Kidney glomerular epithelial cell (primary cell): ENCODE measurements at places on chromosomes 1 and 21.

GRCh38 chr1:13699510-13699909 lies 478 bp upstream of the PRDM2 start:
- DNase-seq, result no peak

- DNase-seq, result no peak
Measured at GRCh38 chr1:28494737-28495136, 11.1 kb upstream of the RCC1 start.

DNA sequence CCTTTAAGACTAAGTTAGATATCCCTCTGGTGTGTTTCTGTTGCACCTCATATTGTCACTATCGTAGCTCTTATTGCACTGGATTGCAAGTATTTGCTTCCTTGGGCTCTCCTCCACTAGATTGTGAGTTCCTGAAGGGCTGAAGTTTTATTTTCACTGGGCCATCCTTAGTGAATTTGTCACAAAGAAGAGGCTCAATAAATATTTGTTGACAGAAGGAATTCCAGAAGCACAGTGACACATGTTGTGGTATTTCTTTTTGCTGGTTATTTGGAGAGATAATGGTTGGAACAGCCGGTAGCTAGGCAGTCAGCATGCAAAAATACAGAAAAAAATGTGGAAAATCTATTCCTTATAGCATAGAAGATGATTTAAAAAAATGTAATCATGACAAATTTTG lies 129.9 kb upstream of the ZRANB2 start:
- no peak for DNase-seq

- no peak for DNase-seq
Measured at GRCh38 chr1:67261680-67262079, 46.0 kb upstream of the IL12RB2 start.

DNA sequence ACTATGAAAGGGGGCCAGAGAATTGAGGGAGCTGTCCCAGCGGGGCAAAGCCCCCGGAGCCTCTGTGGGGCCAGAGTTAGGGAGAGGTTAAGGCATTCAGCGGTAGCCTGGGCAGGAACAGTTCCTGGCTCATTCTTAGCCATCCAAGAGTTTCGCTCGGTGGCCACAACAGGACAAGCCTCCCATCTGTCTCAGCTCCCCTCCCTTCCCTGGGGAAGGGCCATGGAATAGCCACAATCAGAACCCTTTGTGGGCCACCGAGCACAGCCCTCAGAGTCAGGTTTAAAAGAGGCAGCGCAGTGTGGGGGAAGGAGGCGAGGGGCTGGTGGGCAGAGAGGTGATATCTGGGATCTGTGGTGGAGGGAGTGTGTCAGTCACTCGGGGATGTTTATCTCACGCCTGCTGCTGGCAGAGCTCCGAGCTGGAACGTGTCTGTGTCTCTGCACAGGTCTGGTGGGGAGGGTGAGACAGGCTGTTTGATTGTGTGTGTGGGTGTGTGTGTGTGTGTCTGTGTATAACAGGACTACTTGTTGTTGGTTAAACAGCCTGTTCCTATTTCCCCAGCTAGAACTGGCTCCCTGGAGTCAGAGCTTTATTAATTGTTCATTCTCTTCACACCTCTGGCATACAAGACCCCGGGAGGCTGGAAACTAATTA lies 49.6 kb upstream of the GOLT1A start:
- DNase-seq, result no peak

GRCh38 chr1:212467843-212468482 lies 35.2 kb downstream of the NENF start:
- no peak for DNase-seq

DNA sequence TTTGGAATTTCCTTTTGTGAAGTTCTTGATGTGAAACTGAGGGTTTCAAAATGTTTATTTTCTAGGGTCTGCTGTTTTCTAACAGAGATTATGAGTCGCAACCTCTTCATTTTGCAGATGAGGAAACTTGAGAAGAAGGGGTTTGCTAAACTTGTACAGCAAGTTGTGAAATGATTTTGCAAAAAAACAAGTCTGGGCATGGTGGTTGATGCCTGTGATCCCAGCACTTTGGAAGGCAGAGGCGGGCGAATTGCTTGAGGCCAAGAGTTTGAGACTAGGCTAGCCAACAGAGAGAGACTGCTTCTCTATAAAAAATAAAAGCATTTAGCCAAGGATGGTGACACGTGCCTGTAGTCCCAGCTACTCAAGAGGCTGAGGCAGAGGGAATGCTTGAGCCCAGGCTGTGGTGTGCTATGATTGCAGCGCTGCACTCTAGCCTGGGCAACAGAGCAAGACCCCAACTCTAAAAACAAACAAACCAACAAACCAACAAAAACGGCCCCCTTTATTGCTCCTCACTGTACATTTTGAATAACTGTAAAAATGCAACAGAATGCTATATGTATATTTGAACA lies 9.9 kb downstream of the TRIM67 start:
- no peak for DNase-seq

- DNase-seq, result no peak
Measured at GRCh38 chr1:207673399-207673798, 28.5 kb downstream of the CR1L start.

DNA sequence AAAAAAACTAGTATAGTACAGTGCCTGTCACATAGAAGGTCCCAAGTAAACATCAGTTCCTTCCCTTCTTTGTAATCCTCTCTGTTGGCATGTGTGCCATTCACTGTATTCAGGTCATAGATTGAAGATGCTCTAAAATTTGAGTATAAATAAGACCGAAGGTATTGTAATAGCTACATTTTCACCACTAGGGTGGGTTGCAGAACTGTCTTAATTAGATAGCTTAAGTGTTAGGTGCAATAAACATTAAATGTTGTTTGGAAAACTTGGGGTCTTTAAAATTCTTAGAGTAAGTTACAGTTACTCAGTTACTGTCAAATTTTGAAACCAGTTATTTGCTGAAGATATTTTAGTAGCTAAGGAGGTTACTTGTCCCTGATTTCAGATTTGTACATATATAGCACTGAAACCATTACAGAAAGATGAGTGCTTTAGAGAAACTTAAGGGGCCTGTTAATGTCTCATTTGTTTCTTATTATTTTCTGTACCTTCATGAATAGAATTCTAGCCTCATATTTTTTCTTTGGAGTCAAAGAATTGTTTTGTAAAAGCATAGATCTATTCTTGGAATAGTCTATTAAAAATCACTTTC lies 24.3 kb downstream of the PER3 start:
- peak; percentile 5 for DNase-seq

- DNase-seq, result no peak
Measured at GRCh38 chr21:35582731-35583130, 477.6 kb downstream of the SETD4 start.

GRCh38 chr1:111553196-111553595 lies 49.8 kb upstream of the ADORA3 start:
- peak; percentile 76 for DNase-seq

DNA sequence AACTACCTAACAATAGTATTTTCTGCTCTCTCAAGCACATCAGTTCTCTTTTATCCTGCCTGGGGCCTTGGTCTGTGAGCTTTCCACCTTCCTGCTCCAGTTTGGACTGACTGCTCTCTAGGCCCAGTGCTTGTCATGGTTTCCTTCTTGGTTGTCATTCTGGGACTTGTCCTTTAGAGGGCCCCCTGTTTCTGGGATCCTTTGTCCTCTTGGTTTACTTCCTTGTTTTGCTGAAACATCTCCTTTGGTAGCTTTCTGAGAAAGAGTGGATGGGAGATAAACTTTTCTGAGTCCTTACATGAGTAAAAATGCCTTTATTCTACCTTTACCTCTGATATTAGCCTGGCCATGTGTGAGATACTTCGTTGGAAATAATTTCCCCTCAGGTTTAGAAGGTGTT lies 4.7 kb downstream of the SLC1A7 start:
- DNase-seq, result no peak

GRCh38 chr1:64183395-64184002 lies 19.9 kb upstream of the UBE2U start:
- DNase-seq, result no peak

GRCh38 chr1:195236991-195237889 lies 1371.0 kb downstream of the KCNT2 start:
- no peak for DNase-seq

GRCh38 chr1:90370686-90371447 lies 346.2 kb downstream of the BARHL2 start:
- DNase-seq, result no peak

- DNase-seq, result no peak
Measured at GRCh38 chr1:160402001-160402795, 1.8 kb downstream of the VANGL2 start.

DNA sequence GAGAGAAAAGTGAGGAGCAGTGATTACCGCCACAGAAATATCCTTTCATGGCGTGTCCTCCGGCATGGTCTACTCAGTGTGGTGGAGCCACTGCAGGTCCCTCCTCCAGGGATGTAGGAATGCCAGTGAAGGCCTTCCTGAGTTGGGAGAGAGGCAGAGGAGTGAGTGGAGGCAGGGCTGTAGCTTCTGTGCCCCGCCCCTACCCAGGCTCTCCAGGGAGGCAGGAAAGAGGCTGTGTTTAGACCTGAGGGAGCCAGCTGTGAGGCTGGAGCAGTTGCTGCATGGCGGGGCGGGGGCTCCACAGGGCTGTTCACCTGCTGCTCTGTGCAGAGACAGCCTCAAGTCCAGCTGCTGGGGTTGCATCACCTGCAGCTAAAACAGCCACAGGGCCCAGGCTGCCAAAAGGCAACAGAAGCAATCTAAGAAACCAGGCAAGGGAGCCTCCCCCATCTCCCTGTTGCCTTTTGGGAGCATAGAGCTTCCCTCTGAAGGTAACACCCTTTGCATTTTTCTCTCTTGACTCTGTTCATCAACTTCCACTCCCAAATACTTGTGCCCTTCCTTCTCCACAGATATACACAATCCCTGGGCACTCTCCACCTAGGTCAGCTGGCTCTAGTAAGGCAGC lies 801 bp upstream of the ANXA9 start:
- DNase-seq, result no peak

- no peak for DNase-seq
Measured at GRCh38 chr1:69569576-69570328, 2.0 kb downstream of the LRRC7 start.

DNA sequence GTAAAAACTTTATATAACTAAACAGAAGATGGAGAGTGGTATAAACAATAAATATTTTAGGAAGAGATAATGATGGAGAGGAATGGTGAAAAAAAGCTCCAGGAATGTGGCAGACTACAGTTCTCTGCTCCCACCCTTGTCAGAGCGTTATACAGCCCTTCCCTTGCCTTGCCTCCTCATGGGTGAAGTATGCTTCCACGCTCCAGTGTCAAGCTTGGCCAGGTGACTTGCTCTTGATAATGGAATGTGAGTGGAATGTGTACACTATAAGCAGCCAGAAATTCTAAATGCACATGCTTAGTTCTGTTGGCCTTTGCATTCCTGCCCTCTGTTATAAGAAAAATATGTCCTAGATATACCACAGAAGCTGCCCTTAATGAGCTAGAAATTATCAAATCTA lies 24.7 kb upstream of the POGK start:
- peak; percentile 69 for DNase-seq

GRCh38 chr1:206738370-206739366 lies 31.9 kb upstream of the IL19 start:
- DNase-seq, result no peak

GRCh38 chr1:98002288-98002687 lies 81.5 kb upstream of the DPYD start:
- no peak for DNase-seq

GRCh38 chr1:72010094-72010431 lies 272.3 kb downstream of the NEGR1 start:
- DNase-seq, result no peak

- no peak for DNase-seq
Measured at GRCh38 chr1:19036813-19037605, 80.5 kb upstream of the IFFO2 start.

DNA sequence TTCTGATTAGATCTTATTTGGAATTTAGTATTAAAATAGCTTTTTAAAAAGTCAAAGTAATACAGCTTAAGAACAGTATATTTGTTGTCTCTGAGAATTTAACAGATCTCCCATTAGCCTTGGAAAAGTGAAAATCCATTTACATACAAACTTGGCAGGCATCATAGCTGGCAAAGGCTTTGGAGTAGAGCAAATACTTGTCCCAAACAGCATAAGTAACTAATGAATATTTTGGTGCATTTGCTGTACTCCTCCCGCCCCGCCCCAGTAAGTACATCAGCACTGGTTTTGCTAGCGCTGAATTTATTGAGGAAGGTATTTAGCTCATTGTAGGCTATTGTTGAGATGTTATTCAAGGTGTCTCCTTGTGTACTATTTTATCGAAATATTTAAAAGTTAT lies 417.7 kb upstream of the KAZN start:
- DNase-seq, result no peak

DNA sequence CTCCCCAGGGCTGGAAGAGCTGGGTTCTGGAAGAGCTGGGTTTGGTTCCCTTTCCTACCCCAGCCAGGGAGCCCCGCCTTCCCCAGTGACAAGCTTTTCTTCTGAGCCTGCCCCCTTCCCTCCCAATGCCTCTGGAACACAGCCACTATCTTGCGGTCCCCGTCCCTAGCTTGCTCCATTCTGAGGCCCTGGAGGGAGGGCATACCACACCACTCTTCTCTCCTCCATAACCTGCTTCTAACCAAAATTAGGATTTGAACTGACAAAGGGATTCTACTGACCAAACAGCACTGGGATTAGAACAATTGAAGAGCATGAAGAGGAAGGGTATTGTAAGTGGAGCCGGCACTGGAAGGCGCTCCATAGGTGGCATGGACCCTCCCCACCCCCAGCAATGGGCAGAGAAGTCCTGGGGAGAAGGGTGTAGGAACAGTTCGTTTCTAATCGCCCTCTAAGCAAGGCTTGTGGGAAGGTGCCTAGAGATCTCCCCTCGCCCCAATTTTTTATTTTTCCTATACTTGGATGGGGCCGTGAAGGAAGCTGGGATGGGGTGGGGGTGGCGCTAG lies 690 bp downstream of the C1orf216 start:
- no peak for DNase-seq

GRCh38 chr1:180928331-180929230 lies 15.9 kb downstream of the KIAA1614 start:
- no peak for DNase-seq

- DNase-seq, result no peak
Measured at GRCh38 chr1:30974536-30974935, 66.0 kb upstream of the SDC3 start.

DNA sequence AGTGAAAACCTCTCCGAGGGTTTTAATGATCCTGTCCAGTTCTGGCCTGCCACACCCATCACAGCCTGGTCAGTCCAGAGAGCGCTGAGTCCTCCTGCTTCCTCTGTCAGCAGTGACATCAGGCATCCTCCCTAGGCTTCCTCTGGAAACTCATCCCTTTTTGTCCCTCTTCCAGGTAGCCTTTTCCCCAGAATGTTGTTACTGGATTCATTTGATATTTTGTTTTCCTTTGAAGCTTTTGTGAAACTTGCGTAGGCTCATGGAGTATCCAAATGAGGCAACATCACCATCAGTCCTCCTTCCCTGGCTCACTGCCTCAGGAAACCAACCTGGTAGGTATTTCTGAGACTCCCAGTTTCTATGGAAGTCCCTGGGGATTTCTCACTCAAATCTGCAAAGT lies 27.0 kb upstream of the IGSF3 start:
- no peak for DNase-seq
